ENCODE measurements at places on chromosomes 1 and 21. TPM values are rescaled to one million over a fixed set of nuclear protein-coding genes. Genes with fewer than 3 reads are reported as not detected.

Gene CFHR2
- not detected for total RNA-seq

Gene XPR1
- total RNA-seq, result 25.8 TPM

Gene LAD1
- total RNA-seq, result 0.66 TPM

Gene IL19
- total RNA-seq, result not detected

All from A549 treated with DMSO at 1 μM for 4 hours (cell line).